ENCODE measurements at places on chromosomes 5 and 9.

- no peak for DNase-seq
Measured at GRCh38 chr9:20309124-20309523, 313.2 kb downstream of the MLLT3 start.

DNA sequence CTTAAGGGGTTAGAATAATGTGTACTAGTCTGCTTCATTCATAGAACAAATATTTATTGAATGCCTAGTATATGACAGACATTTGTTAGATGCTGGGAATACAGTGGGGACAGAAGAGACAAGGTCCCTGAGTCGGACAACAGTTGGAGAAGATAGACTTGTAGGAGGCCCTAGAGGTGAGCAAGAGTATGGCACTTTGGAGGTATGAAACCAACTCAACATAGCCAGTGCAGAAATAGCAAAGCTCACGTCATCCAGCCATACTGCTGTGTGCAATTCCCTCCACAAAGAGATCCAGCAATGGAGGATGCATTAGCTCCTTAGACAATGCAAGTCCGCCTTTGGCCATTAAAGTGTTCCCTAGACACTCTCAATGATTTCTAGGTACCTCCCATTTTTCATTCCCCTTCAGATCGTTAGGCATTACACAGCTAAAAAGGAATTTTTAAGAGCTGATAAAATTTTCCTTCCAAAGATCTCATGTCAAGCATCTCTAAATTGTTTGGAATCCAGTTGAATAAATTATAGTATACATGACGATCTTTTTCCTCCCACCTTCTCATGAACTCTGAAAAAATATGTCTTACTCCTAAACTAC is 1949.6 kb upstream of the WWC1 start:
- no peak for DNase-seq

DNA sequence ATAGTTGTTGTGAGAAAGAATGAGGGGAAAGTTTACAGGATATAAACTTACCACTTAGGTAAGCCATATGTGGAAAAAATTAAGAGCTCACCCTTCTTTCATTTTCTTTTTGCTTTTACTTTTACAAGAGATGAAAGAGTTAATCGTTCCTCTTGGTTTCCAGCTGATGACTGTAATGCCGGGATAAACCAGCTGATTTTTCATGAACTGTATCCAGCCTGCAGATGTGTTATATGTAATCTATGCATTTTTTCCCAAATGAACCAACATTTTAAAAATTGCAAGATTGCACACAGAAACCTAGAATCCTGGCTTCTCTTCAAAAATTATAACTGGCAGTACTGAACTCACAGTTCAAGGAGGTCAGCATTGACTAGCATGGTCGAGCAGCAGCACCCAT is 185.9 kb downstream of the GRIA1 start:
- DNase-seq: no peak

- no peak for DNase-seq
Measured at GRCh38 chr9:111484572-111484894, 350 bp upstream of the ECPAS start.

- no peak for DNase-seq
Measured at GRCh38 chr5:16550316-16550952, 66.4 kb downstream of the RETREG1 start.

Data from T-helper 17 cell (primary cell).